ENCODE measurements at places on chromosomes 12 and 14.

GRCh38 chr14:24938593-24938992 lies 111.4 kb downstream of the STXBP6 start:
- no peak for DNase-seq

- no peak for DNase-seq
These were observed 49.3 kb downstream of the BCAT1 start for GRCh38 chr12:24899503-24900075.

- DNase-seq, result no peak
These were observed 14.5 kb downstream of the CAPZA3 start for GRCh38 chr12:18752280-18752920.

- DNase-seq, result no peak
These were observed 217.0 kb downstream of the SLC41A2 start for GRCh38 chr12:104741077-104741476.

- DNase-seq, result no peak
These were observed 18.5 kb downstream of the PPP2R5E start for GRCh38 chr14:63524537-63525155.

DNA sequence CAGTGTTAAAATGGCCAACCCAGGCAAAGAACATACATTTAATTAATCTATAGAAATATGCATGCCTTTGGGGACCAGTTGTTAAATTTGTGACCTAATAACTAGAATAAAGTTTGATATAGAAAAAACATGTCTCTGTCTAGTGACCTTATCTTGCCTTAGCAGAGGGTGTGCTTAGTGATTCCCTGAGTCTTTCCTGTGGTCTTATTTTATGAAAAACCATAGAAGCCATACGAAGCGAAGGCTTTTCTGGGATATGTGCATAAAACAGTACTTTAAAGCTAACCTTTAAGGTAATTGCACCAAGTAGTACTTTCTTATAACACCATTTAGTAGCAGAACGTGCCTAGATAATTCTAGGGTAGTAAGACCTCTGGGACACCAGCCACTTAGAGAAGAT lies 379.4 kb downstream of the ZFP36L1 start:
- no peak for DNase-seq

DNA sequence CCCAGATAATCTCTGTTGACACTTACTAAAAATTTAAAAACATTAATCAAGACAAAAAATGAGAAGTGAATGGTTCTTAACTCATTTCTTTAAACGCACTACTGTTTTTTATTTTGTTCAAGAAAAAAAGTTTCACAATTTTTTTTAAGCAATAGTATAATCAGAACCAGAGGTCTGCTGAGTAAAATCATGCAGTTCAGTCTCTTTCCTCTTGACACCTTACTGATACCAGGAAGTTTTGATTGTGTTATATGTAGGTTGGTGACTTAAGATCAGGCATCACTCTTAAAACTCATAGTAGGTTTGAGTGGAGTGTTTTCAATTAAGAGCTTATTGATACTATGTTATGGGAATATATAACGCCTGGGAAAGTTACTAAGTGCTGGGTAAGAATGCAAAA lies 121.4 kb downstream of the TRMT5 start:
- DNase-seq, result no peak
